ENCODE measurements at places on chromosomes 7 and 10.

DNA sequence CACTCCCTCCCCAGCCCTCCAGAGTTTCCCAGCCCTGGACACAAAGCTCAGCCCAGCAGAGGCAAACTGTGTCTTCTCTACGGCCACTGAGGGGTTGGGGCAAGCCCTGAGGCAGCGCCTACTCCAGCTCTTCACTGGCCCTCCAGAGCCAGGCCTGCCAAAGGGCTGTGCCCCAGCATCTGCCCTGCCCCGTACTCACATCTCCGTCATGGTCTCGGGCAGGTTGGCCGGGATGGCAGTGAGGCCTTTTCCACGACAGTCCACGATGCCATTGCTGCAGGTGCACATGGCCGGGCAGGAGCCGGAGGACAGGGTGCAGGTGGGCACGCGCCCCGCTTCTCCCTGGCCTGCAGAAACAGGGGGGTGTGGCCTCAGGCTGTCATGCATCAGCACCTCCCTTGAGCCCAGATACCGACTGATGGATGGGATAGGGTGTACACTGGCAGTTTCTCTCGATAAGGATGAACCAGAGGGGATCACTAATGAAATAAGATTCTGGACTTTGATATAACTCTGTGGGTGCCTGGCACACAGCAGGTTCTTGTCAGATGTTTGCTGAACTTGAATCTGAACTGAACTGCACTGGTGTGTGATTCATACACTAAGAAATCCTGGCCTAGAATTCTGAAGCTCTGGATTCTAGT, 125.2 kb downstream of the SLIT1 start:
- DNase-seq = no peak

DNA sequence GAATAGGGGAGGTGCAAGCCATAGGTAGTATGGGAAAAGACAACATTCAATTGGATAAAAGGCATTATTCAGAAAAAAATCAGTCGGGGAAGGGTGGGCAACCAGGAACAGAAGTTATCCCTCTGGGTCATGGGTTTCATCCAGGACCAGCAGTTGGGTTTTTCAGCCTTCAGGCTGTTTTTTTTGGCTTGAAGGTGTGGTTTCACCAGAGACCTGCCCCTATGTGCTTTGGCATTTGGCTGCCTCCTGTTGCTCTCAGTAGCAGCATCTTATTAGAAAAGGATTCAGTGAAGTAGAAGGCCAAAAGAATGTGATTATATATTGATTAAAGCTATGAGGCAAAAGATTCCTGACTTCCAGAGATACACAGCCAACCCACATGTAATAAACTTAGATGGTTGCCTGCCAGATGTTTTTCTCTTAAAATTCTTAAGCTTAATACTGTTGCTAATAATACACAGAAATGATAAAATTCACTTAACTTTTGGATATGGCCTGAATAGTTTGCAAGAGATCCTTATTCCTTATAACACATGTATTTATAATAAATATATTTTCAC, 251.7 kb upstream of the CSTF2T start:
- no peak for DNase-seq

DNA sequence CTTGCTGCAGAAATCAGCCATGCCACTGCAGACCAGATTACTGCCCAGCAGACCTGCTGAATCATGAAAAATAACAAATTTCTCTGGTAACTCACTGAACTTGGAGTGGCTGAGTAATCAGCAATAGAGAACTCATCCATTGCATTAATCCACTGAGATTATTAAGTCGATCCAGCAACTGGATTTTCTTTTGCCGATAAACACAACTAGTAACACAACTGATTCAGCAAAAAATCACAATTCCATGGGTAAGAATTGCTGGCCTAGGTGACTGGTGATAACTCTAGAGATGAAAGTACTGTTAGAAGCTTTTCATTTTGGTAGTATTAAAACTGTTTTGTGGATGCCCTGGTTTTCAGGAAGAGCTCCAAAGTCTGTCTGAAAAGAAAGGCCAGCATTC, 214.5 kb downstream of the ETV1 start:
- no peak for DNase-seq

- no peak for DNase-seq
Observed at GRCh38 chr10:19803676-19804075, 12.6 kb upstream of the PLXDC2 start.

- peak; percentile 50 for DNase-seq
Observed at GRCh38 chr10:106551501-106552062, 612.9 kb downstream of the SORCS1 start.

Measured in fibroblast of skin of back (primary cell).